ENCODE measurements at places on chromosomes 13 and 19.

- peak overlapping the region; percentile 63 for H3K4me3 ChIP-seq
- H3K27me3 ChIP-seq: no peaks in the 10 kb centered on the region
- peak overlapping the region; percentile 77 for H3K27ac ChIP-seq
- DNase-seq: no peak
- H3K36me3 ChIP-seq: no peaks in the 10 kb centered on the region
Measured at GRCh38 chr19:36528921-36529518, 949 bp upstream of the ZNF260 start.

DNA sequence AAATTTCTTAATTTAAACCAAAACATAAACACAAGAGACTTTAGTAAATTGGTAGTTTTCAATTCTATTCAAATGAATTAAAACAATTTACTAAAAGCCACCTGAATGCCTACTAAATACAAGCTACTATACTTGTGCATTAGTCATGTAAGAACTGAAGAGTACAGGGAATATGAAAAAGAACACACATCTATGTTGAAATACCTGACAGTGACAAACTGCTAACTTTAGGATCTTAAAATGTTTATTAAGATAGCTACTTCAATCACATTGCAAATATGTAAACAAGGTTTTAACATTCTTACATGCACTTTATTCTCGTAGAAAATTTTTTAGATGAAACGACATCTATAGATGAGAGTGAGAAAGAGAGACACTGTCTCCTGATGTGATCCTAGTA lies 4.1 kb downstream of the SPRYD7 start:
- no peak for DNase-seq
- H3K4me1 ChIP-seq: peaks cover 12% of the 10 kb centered on the region
- no peak overlapping the region for H3K27ac ChIP-seq
- H3K4me3 ChIP-seq: no peak overlapping the region

- peak overlapping the region; percentile 93 for H3K4me3 ChIP-seq
- DNase-seq: no peak
- peaks cover 24% of the 10 kb centered on the region for H3K4me1 ChIP-seq
- H3K36me3 ChIP-seq: no peaks in the 10 kb centered on the region
- no peaks in the 10 kb centered on the region for H3K27me3 ChIP-seq
Measured at GRCh38 chr13:36819739-36820090, 693 bp downstream of the RFXAP start.

DNA sequence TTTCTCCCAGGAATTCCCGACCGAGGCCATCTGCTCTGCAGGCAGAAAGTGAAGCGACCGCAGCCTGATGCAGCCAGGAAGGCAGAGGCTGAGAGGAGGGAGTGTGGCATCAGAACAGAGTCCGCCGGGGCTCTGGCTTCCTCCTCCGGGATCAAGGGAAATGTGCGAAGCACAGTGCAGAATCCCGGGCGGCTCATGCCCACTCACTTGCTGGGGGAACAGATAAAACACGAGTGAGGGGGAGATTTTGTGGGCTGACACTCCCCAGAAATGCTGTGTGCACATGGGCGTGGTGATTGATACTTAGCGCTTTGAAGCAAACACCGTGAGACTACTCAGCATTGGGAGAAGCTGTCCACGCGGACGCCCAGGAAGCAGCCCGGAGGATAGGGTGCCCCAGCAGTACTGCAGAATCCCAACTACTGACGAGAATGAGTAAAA lies 75.3 kb upstream of the POMP start:
- peaks cover 53% of the 10 kb centered on the region for H3K4me1 ChIP-seq
- no peak overlapping the region for H3K4me3 ChIP-seq
- no peak for DNase-seq
- H3K27ac ChIP-seq: no peak overlapping the region
- no peaks in the 10 kb centered on the region for H3K27me3 ChIP-seq
